NCI-H2107 (cell line): ENCODE measurements at places on chromosomes 3 and 15.

- DNase-seq: no peak
Measured at GRCh38 chr3:22115581-22115980, 364.6 kb upstream of the ZNF385D start.

DNA sequence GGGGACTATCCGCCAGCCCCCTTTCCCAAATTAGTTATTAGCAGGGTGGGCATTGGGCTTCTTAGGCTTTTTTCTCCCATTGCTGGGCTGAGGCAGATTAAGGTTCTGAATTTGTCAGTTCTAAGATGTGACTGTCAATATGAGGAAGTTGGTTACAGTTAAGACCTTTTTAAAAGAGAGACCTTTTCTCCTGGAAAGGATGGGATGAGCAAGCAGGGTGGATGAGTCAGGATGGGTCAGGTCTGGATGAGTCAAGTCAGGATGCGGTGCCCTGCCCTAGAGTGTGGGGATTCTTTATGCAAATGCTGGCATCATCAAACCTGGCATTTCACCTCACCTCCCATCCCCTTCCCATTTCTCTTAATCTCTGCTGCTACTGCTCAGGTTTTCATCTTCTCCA lies 1.9 kb downstream of the AEN start:
- no peak for DNase-seq

GRCh38 chr3:56154297-56154696 lies 314.0 kb downstream of the ERC2 start:
- DNase-seq: no peak

DNA sequence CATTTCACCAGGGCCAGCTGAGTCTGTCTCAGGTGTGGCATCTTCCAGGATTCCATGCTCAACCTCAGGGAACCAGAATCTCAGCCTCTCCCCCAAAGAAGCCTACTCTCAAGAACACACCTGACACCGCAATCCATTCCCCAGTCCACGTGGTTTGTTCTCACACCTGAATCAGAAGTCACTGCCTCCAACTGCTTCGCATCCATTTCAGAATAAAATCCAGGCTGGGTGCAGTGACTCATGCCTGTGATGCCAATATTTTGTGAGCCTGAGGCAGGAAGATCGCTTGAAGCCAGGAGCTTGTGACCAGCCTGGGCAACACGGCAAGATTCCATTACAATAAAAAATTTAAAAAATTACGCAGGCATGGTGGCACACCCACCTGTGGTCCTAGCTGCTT lies 212.2 kb downstream of the FOXP1 start:
- DNase-seq: no peak

DNA sequence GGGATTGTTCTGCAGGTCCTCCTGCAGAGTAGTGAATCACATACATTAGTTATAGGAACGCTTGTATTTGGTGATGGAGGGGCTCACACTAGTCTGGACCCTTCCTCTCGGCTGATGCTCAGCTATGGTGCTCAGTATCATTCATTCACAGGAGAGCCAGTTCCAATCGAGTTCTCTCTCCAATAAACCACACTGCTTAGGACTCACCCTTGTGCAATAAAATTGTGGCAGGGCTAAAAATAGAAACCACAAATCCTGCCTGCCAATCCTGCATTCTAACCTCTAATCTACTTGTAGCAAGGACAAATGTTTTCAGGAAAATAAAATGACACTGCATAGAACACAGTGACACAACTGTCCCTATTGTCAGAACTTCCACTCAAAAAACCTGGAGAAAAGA lies 138.4 kb upstream of the TBL1XR1 start:
- DNase-seq: no peak
